ENCODE measurements at places on chromosomes 4 and X.
A peak's percentile ranks its signal among the peaks of the same experiment; 100 is the strongest.

- no peak overlapping the region for H3K27ac ChIP-seq
- no peak overlapping the region for H3K4me3 ChIP-seq
- peaks cover 5% of the 10 kb centered on the region for H3K27me3 ChIP-seq
- H3K36me3 ChIP-seq: no peaks in the 10 kb centered on the region
Observed at GRCh38 chrX:68897118-68897945, 68.5 kb downstream of the EFNB1 start.

- no peaks in the 10 kb centered on the region for H3K4me1 ChIP-seq
- H3K27me3 ChIP-seq: no peaks in the 10 kb centered on the region
- peaks cover 33% of the 10 kb centered on the region for H3K36me3 ChIP-seq
- H3K27ac ChIP-seq: peak overlapping the region; percentile 68
- peak overlapping the region; percentile 83 for H3K4me3 ChIP-seq
Observed at GRCh38 chr4:182916483-182917181, 554 bp downstream of the DCTD start.

GRCh38 chr4:79132826-79133225 is 193.0 kb downstream of the NAA11 start:
- no peaks in the 10 kb centered on the region for H3K36me3 ChIP-seq
- H3K27ac ChIP-seq: no peak overlapping the region
- no peak for DNase-seq
- H3K4me1 ChIP-seq: no peaks in the 10 kb centered on the region
- H3K27me3 ChIP-seq: no peaks in the 10 kb centered on the region

GRCh38 chrX:15356444-15356843 is 21.1 kb upstream of the PIGA start:
- no peaks in the 10 kb centered on the region for H3K36me3 ChIP-seq
- no peak for DNase-seq
- H3K4me1 ChIP-seq: no peaks in the 10 kb centered on the region
- no peak overlapping the region for H3K4me3 ChIP-seq
- H3K27ac ChIP-seq: no peak overlapping the region
- H3K27me3 ChIP-seq: no peaks in the 10 kb centered on the region

DNA sequence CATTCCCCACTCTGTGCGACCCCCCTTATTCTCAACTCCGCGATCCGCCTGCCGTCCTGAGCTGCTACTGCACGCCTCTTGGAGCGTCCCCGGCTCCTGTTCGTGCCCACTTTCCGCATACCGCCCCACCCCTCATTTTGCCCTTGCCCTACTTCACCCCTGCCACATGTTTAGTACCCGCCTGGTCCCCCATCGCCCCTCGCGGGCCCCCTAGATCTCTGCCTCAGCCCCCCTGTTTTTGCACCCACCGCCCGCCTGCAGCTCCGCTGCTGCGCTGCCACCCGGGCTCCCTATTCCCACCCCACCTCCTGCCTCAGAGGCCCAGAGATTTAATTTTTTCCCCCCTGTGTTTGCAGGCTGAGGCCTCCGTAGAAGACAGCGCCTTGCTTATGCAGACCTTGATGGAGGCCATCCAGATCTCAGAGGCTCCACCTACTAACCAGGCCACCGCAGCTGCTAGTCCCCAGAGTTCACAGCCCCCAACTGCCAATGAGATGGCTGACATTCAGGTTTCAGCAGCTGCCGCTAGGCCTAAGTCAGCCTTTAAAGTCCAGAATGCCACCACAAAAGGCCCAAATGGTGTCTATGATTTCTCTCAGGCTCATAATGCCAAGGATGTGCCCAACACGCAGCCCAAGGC is 1.4 kb downstream of the MAGED1 start:
- DNase-seq: peak; percentile 54
- no peaks in the 10 kb centered on the region for H3K4me1 ChIP-seq
- no peaks in the 10 kb centered on the region for H3K27me3 ChIP-seq

GRCh38 chr4:14302021-14302420 is 674.5 kb upstream of the BOD1L1 start:
- peaks cover 3% of the 10 kb centered on the region for H3K27me3 ChIP-seq
- no peak for DNase-seq
- no peak overlapping the region for H3K27ac ChIP-seq
- no peaks in the 10 kb centered on the region for H3K36me3 ChIP-seq

DNA sequence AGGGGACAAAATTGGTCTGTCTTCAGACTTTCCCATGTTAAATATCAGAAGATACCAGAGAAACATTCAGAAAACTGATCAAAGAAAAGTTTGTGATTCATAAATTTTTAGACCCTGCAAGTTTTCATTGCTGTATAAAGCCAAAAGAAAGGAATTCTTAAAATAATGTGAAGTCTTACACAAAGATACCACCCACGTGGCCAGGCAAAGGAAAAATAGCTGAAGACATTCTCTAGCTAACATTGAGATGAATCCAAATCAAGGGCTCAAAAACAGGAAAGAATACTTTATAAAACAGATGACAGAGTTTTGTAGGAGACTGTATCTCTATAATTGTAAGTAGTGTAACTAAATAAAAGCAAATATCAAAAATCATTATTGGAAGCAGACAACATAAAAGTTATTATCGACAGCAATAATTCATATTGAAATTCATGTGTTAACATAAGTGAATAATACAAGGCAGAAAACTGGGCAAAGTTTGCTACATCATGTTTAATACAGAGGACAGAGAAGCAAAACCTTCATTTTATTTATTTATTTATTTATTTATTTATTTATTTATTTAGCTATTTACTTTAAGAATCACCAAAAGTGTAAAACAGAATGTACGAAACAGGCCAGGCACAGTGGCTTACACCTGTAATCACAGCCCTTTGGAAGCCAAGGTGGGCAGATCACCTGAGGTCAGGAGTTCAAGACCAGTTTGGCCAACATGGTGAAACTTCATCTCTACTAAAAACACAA is 204.6 kb upstream of the SLIT2 start:
- no peaks in the 10 kb centered on the region for H3K27me3 ChIP-seq
- no peaks in the 10 kb centered on the region for H3K36me3 ChIP-seq
- no peaks in the 10 kb centered on the region for H3K4me1 ChIP-seq
- no peak overlapping the region for H3K4me3 ChIP-seq
- DNase-seq: no peak

All from endodermal cell (in vitro differentiated cells).